Pancreas (tissue), 10 donors: ENCODE measurements at places on chromosomes 2 and 18. TPM values are rescaled to one million over a fixed set of nuclear protein-coding genes. Genes with fewer than 3 reads are reported as not detected.

PPM1G gene
- 31.8 TPM for polyA plus RNA-seq

TDRD15 gene
- polyA plus RNA-seq: not detected

UNC80 gene
- 1.7 TPM for polyA plus RNA-seq

GCC2 gene
- 8.7 TPM for polyA plus RNA-seq

MPPE1 gene
- polyA plus RNA-seq: 43.2 TPM

ICOS gene
- polyA plus RNA-seq: not detected

UBR3 gene
- 7.3 TPM for polyA plus RNA-seq
